ENCODE measurements at places on chromosomes 11 and 22. TPM values are rescaled to one million over a fixed set of nuclear protein-coding genes. Genes with fewer than 3 reads are reported as not detected.
A peak's percentile ranks its signal among the peaks of the same experiment; 100 is the strongest.

Gene KLHL35
- total RNA-seq: 2.8 TPM

Gene ALG8
- 31.4 TPM for total RNA-seq

Gene PLA2G3
- total RNA-seq: 2.8 TPM

Gene CD3E
- not detected for total RNA-seq

- H3K4me3 ChIP-seq: no peak overlapping the region
- H3K27me3 ChIP-seq: no peaks in the 10 kb centered on the region
- no peak overlapping the region for H3K27ac ChIP-seq
- H3K4me1 ChIP-seq: peaks cover 4% of the 10 kb centered on the region
- DNase-seq: no peak
Measured at GRCh38 chr11:75946531-75947530, 131.8 kb downstream of the UVRAG start.

GRCh38 chr11:77793972-77794371, 26.6 kb downstream of the RSF1 start:
- H3K36me3 ChIP-seq: peaks cover 39% of the 10 kb centered on the region
- H3K27ac ChIP-seq: no peak overlapping the region
- DNase-seq: no peak
- H3K4me3 ChIP-seq: no peak overlapping the region
- H3K27me3 ChIP-seq: peaks cover 2% of the 10 kb centered on the region

DNA sequence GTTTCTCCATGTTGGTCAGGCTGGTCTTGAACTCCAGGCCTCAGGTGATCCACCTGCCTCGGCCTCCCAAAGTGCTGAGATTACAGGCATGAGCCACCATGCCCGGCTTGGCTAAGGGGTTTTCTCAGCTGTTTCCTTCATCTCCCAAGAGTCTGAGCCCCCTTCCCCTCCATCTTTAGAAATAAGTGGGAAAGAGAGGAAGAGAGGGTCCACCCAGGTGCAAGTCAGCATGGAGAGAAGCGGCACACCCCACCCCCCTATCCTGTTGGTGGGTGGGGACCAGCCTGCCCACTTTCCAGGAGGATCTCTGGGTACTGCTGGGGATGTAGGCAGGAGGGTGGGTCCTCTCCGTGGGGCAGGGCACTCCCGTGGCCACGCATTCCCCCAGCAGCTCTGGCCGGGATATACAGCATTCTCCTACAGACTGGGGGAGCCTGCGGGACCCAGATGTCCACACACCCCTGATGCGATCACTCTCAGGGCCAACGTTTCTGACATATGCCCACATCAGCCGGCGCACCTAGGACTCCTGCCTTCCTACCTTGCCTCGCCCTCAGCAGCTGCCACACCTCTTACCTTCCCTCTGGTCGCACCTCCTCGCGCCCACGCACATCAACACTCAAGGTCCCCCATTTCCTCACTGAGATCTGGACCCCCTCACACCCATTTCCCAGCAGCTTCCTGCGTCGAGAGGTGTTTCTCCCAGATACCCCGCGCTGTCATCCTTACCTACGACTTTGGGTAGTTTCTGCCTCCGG, 8.9 kb downstream of the SCARF2 start:
- peaks cover 29% of the 10 kb centered on the region for H3K27me3 ChIP-seq
- peak overlapping the region; percentile 42 for H3K27ac ChIP-seq
- H3K4me3 ChIP-seq: peak overlapping the region; percentile 73
- DNase-seq: no peak

DNA sequence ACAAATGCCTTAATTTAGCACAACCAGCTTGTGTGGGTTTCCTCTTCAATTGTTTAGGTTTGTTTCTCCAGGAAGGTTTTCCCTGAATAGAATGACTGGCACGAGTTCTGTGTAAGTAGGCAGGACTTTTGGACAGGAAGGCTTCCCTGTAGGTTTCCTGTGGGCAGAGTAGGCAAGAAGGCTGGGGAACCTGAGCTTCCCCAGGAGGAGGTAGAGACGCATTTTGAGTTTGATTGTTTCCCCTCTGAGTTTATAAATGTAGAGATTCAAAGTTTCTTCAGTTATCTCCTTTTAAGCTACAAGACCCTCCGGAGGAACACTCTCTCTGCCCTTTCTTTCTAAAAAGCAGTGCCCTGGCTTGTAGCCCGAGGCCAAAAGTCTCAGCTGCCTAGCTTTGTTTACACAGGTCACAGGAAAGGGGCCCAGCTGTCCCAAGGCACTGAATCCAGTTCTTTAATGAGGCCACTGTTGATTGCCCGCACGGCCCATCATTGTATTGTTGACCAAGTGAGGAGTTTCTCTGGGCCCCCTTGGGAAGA, 66.6 kb upstream of the RDX start:
- H3K36me3 ChIP-seq: no peaks in the 10 kb centered on the region
- H3K27ac ChIP-seq: peak overlapping the region; percentile 99
- H3K4me3 ChIP-seq: peak overlapping the region; percentile 71
- peak; percentile 54 for DNase-seq
- H3K4me1 ChIP-seq: peaks cover 17% of the 10 kb centered on the region

All from endothelial cell (in vitro differentiated cells).